Amygdala (tissue), 56 donors: ENCODE measurements at places on chromosomes 5 and 9.

DNA sequence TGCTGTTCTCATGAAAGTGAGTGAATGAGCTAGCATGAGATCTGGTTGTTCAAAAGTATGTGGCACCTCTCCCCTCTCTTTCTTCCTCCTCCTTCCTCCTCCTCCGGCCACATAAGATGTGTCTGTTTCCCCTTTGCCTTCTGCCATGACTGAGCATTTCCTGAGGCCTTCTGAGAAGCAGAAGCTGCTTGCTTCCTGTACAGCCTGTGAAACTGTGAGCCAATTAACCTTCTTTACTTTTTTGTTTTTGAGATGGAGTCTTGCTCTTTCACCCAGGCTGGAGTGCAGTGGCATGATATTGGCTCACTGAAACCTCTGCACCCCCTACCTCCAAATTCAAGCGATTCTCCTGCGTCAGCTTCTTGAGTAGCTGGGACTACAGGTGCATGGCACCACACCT is 6.1 kb downstream of the S100Z start:
- DNase-seq = peak; percentile 13

- no peak for DNase-seq
Observed at GRCh38 chr9:96494215-96494800, 44.3 kb downstream of the HABP4 start.

- DNase-seq = no peak
Observed at GRCh38 chr5:24923400-24923799, 278.6 kb upstream of the CDH10 start.

DNA sequence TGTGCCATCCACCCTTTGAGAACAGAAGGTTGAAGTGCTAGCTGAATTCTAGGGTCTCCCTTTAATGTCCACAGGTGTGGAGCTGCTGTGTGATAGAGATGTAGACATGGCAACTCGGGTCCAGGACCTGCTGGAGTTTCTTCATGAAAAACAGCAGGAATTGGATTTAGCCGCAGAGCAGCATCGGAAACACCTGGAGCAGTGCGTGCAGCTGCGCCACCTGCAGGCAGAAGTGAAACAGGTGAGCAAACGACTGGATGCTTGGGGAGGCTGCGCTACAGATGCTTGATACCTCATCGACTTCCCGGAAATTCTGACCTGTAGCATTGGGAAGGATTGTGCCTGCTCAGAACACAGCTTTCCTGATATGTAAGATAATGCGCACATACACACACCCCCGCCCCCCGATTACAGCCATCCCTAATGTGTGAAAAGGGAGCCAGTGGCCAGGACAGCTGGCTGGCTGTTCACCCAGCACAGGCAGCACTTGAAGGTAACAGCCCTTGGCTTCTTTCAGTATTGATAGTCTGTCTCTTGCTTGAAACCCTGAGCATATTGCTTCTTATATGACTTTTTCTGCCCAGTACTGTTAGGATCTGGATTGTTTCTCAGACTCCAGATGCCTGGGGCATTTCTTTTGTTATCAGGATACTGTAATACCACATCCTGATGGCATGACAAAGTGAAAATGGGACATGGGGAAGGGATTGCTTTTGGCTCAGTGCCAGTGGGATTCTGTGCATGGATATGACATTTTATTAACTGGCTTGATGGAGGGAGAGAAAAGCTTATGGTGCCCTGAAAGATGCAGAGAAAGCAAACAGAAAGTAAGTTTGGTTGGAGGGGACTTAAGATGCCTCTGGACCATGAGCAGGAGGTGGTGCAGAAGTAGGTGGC is 216.8 kb upstream of the OTULINL start:
- DNase-seq = no peak

GRCh38 chr5:173468821-173469251 is 140.6 kb upstream of the STC2 start:
- no peak for DNase-seq

- no peak for DNase-seq
Observed at GRCh38 chr5:140075371-140075770, 32.3 kb upstream of the NRG2 start.

DNA sequence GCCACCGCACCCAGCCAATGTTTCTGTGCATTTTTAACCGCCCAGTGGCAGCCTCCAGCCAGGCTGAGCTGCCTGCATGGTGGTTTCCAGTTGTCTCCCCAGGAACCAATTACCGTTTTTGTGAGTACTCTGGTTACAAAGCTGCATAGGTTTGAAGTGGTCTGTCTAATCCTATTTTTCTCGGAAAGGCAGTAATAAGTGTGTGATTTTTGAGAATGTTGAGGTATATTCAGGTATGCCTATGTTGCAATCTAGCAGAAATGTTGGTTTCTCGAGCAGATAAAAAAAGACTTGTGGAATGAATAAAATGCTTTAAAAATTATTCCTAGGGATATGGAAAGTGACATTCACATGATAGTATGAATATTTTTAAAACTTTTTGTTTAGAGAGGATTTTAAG is 41.5 kb upstream of the ANKH start:
- no peak for DNase-seq

GRCh38 chr5:157390133-157390532 is 69.9 kb upstream of the NIPAL4 start:
- DNase-seq = no peak

DNA sequence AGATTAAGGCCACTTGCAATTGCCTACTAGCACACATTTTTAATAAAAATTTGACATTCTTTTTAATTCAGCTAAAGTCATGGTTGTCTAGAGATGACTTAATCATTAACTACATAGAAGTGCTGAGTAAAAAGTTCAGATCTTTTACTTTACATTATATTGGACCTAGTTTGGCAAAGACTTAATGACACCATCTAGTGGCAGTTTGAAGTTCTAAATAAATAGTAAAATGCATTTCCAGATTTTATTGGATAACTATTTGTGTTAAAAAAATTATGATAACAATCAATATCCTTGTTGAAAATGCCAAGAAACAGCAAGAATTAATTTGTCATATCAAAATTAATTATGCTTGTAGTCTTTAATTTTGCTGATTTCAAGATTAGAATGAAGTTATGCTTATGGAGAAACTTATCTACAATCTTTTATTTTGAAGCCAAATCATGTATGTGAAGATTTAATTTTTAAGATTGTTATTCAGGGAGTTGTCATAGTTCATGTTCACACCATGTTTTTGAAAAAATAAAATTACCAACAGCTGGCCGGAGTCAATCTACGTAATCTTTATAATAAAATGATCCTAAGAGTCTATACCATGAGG is 69.6 kb upstream of the PJA2 start:
- no peak for DNase-seq

DNA sequence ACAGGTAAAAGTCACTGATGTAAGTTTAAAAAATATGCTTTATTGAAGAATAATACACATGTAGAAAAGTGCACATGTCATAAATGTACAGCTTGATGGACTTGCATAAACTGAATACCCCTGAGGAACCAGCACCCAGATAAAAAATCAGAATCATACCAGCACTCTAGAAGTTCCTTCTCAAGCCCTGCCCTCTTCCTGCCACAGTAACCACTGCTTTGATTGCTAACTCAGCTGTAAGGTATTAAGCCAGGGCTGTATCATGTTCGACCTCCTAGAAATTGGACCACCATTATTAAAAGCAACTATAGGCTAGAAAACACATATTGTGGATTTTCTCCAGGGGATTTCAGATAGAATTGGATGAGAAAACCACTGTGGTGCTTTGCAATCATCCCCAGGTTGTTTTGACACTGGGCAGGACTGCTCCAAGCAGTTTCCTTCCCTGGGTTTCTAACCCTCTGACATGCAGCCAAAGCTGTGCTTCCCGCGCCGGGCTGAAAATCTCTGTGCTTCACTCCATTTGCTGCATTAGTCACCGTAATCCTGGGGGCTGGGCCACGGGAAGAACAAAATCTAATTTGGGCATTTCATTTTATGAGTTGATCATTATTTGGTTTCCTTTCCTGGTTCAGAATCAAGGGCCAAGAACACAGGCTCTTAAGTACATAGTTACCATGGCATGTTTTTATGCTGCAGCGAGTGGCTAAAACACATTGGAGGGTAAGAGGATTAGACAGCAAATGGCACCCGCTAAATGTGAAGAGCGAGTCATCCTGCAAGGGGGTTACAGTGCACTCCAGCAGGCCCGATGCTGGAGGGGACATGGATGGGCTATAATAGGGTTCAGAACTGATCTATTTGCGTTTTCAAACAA is 139.4 kb upstream of the IL12B start:
- DNase-seq = no peak

DNA sequence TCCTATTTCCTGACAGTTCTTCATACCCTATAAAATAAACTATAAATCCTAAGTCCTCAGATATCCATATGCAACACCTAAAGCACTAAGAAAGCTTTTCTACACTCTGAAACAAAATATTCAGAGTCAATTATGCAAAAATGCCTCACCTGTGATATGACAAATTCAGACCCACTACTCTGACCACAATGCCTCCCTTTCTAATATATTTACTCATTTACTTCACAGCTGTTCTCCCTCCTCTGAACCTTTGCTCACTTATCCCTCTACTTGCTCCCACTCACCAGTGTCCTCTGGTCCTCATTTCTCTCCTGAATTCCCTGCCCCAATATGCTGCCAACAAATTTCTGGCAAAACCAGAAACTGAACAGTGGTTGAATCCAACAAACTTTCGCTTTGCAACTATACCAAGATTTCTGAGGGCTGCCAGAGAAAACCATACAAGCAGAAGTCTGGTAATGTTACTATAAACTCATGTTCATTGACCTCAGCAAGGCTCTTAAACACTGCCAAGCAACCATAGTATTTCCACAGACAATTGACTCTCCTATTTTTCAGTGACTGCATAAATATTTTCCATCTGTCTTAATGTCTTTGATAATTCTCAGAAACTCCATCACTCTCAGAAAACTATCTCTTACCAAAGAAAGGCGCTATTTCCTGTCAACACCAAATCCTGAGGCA is 7.1 kb downstream of the CCNH start:
- no peak for DNase-seq

- no peak for DNase-seq
Observed at GRCh38 chr5:97657239-97657638, 474.2 kb upstream of the RIOK2 start.

- DNase-seq = no peak
Observed at GRCh38 chr5:138276402-138277054, 2.1 kb upstream of the GFRA3 start.

DNA sequence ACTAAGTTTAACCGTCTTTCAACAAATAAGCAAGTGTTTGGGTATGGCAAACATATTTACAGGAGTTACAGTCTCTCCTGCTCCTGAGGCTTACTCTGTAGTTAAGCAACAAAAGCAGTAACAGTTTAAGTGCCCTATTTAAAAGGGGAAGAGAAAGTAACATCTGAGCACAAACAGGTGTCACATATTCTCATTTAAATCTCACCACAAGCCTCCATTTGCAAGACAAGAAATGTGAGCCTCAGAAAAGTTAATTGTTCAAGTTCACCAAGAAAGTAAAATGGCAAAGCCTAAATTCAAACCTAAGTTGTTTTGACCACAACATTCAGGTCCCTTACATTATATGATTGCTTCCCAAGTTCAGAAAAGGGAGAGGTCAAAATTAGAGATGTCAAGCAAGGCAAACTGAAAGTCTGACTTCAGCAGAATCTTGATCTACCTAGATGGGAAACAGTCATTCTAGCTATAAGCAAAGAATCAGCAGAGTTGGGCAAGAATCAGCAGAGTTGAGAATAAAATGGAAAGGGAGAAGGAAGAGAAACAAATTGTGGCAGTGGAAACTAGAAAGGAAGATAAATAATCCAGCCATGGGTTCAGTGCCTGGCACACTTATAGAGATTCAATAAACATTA is 93.4 kb downstream of the STRBP start:
- DNase-seq = no peak

DNA sequence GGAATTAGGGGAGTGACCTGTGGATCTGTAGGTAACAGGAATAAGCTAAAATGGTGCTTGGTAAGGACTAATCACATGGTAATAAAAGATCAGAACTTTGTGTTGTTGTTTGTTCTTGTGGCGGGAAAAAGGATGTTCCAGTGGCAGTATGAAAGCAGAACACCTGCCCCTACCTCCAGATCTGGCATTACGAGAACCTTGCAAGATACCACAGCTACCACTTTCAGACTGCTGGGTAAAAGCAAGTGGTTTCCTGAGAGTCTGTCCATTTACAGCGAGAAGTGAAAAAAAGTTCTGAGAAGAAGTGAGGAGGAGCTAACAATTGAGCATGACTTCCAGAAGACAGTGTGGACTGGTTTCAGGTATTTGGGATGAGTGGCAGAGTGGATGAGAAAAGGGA is 252.5 kb downstream of the TLE4 start:
- no peak for DNase-seq

- no peak for DNase-seq
Observed at GRCh38 chr5:114201332-114201731, 160.5 kb upstream of the KCNN2 start.

DNA sequence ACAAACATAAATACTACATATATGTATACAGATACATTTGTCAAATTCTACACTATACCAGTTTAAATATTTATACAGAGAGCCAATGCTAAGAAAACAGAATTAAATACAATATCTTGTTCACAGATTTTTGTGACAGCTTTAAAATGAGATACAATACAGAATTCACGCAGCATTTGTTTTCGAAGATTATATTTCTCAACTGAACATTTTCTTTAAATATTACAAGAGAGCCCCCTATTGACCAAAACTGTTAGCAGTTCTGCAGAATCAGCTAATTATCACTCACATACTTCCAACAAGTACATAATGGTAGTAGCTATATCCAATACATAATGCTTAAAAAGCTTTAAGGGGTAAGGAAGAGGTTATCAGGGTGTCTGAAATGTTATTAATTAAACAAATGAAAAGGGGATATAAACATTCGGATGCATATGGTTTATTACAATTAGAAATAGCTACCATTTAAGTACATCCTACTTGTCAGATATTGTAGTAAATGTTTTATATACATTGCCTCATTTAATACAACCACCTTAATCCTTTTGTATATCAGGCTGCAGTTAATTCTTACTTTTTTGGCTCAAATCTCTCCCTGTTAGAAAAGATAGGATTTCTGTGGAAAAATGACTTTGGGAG is 31.7 kb downstream of the ZDHHC21 start:
- no peak for DNase-seq

DNA sequence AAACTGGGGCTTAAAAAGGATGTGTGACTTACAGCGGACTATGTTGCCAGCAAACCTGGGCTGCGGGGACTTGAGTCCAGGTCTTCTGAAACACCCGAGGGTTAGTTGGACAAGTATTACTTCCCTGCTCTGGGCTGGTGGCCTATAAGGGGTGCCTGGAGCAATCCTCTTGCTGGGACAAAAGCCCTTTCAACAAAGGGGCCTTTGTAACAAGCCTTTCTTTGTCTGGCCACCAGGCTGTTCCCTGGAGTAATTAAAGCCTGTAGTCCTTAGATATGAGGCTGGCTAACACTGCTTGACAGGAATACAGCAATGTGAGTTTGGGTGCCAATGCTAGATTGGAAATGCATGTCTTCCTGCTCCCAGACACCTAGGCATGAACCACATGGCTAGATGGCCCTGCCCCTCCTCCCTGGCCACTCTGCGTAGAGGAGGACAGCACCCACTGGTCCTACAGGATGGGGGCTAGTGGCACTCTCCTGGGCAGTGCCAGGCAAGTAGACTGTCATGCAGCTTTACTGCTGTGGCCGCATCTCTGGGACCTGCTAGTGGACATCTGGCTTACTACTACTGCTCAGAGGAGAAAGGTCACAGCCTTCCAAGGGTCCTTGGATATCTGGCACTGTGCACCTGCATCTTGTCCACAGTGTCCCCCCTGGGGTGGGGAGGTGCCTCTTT is 343.1 kb downstream of the ZSWIM6 start:
- DNase-seq = no peak

- DNase-seq = no peak
Observed at GRCh38 chr9:89413963-89414638, 83.8 kb downstream of the SEMA4D start.

- DNase-seq = no peak
Observed at GRCh38 chr9:116432051-116432450, 255.1 kb upstream of the TRIM32 start.
